Fibroblast of skin of scalp (primary cell): ENCODE measurements at places on chromosomes 6 and 20.

DNA sequence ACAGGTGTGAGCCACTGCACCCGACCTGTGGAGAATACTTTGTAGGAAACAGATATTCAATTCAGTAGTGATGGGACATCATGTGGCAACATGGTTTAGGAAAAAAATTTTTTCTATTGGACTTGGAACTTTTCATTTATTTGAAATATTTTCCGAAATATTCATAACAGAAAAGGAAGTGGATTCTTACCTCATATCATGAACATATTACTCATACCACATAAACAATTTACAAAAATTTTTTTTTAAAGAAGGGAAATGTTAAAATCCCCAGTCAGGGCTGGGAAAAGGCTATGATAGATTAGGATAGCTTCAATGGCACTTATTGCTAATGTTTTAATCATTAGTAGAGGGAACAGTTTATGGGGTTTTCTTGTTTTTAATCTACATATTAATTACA, 6.8 kb upstream of the ALDH8A1 start:
- DNase-seq, result peak; percentile 7

DNA sequence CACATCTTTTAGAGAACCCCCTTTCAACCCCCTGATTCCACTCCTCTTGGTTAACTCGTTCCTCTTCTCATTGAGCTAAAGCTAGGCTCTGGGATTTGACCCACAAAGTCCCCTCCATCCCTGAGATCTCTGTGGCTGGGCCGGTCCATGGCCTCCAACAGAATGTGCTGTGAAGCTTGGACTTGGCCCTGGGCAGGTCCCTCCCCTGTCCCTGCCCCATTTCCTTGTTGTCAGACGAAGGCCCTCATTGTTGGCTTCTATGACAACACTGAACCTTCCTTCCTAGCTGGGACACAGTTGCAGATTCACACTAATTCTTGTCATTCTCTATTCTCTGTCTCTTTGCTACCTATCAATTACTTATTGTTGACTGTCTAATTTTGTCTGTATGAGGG, 156.1 kb downstream of the SYCP2 start:
- no peak for DNase-seq

- no peak for DNase-seq
Observed at GRCh38 chr6:41728073-41728936, 7.1 kb downstream of the TFEB start.

DNA sequence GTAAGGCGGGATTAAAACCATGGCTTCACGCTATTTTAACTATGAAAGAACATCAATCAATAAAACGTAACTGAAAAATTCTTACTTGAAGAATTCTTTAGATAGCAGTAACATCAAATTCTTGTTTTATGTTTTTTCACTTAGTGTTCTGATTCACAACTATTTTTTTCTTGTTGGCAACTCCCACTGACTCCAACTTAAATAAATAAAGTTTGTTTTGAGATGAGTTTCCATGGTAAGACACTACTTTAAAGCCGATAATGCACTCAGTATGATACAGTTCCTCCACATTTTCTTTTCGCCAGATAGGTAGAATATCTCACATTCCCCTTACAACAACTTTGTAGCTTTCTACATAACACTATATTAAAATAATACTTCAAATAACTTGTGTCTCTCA, 33.1 kb upstream of the CNKSR3 start:
- DNase-seq, result peak; percentile 38
